ENCODE measurements at places on chromosomes 1 and 21.

GRCh38 chr1:153355445-153356071 is 2.1 kb upstream of the S100A9 start:
- DNase-seq = peak; percentile 76

DNA sequence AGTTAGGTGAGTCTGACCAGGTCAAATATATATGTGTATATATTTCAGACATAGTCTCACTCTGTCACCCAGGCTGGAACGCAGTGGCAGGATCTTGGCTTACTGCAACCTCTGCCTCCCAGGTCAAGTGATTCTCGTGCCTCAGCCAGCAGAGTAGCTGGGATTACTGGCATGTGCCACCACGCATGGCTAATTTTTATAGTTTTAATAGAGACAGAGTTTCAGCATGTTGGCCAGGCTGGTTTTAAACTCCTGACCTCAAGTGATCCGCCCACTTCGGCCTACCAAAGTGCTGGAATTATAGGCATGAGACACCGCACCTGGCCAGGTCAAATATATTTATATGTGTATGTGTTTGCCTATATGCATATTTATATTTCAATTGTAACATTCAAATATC is 581.5 kb upstream of the B3GALT2 start:
- DNase-seq = no peak

DNA sequence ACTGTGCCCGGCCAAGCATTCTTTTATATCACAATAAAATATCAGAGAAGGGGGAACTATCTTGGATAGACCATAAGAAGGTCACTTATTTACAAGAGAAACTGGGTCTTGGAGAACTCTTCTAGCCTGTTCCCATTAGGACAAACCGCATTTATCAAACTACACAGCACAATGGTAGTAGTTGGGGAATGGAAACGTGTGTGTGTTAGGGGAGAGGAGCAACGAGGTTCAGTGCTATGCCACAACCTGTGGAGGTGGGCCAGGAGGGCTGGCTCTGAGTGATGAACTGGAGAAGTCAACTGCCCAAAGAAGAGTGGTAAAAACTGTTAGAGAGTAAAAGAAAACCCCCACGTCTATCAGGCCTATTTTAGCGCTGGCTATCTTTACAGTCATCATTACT is 1.6 kb downstream of the DONSON start:
- no peak for DNase-seq

DNA sequence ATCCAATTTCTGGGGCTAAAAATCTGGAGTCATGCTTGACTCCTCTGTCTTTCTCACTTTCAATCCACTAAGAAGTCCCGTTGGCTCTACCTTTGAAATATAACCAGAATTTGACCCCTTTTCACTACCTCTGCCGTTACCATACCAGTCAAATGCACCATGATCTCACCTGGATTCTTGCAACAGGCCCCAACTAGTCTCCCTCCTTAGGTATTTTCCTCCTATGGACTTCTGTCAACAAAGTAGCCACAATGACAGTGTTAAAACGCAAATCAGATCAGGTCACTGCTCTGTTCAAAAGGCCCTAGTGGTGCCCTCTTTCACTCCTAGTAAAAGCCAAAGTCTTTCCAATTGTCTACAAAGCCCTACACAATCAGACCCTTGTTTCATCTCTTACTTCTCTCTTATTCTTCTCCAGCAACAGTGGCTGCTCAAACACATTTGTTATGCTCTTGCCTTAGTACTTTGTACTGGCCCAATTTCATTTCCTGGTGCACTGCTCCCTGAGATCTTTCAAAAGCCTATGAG is 35.7 kb upstream of the AGL start:
- DNase-seq = no peak

DNA sequence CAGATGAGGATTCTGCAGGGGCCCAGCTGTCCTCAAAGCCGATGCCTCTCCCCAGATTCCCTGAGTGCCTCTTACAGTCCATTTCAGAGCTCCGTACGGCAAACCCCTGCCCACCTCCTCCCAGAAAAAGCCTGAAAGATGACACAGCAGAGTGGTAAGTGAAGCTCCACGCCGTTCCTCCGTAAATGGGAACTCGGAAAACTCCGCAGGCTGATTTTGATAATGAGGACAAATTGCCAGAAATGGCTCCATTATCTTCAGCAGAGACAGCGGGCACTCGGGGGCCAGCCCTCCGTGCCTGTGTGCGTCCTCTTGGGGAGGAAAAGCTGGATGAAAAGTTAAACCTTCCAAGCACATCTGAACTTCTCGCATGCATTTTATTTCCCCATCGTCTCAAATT is 81.1 kb downstream of the NPHP4 start:
- DNase-seq = no peak

- peak; percentile 62 for DNase-seq
These were observed 15.3 kb downstream of the DNAJC11 start for GRCh38 chr1:6686294-6686693.

DNA sequence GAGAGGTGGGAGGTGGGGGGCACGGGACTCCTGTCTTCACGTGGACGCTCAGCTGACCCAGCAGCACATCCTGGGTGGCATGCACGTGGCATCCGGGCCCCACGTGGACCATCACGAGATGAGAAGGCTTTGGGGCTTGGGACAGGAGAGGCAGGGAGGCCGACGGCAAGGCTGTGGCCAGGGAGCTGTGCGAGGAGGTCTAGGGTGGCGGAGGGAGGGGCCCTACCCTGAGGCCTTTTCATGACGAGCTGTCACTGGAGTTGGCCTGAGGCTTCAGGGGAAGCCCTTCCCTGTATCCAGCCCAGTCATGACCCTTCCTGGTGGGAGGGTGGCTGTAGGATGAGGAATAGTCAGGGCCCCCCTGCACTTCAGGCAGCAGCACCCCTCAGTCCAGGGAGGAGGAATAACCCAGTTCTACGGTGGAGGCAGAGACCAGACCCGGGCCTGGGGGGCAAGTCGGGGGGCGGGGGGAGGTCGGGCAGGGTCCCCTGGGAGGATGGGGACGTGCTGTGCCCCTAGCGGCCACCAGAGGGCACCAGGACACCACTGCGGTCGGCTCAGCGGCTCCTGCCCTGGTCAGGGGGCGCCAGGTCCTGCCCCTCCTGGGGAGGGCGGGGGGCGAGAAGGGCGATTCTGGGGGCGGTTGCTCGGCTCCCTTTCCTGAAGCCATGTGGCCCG is 2.0 kb upstream of the PERM1 start:
- DNase-seq = peak; percentile 31

GRCh38 chr21:38725196-38726157 is 80.3 kb upstream of the ETS2 start:
- no peak for DNase-seq

DNA sequence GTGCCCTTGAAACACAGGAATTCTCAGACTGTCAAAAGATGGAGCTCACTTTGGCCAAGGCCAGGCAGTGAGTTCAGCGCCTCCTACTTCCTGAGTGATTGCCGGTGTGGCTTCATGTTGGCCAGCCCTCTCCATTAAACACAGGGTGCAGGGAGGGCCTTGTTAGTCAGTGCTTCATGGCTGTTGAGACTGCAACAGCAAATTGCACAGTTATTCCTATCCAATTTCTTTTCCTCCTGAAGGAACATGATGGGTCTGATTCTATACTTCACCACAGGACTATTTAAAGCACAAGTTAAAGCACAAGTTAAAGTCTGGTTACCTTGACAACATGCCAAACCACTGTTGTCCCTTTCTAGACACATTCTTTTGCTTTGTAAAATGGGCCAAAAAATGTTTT is 156.6 kb downstream of the SIPA1L2 start:
- DNase-seq = peak; percentile 54

GRCh38 chr1:23645338-23645737 is 46.3 kb upstream of the RPL11 start:
- no peak for DNase-seq

DNA sequence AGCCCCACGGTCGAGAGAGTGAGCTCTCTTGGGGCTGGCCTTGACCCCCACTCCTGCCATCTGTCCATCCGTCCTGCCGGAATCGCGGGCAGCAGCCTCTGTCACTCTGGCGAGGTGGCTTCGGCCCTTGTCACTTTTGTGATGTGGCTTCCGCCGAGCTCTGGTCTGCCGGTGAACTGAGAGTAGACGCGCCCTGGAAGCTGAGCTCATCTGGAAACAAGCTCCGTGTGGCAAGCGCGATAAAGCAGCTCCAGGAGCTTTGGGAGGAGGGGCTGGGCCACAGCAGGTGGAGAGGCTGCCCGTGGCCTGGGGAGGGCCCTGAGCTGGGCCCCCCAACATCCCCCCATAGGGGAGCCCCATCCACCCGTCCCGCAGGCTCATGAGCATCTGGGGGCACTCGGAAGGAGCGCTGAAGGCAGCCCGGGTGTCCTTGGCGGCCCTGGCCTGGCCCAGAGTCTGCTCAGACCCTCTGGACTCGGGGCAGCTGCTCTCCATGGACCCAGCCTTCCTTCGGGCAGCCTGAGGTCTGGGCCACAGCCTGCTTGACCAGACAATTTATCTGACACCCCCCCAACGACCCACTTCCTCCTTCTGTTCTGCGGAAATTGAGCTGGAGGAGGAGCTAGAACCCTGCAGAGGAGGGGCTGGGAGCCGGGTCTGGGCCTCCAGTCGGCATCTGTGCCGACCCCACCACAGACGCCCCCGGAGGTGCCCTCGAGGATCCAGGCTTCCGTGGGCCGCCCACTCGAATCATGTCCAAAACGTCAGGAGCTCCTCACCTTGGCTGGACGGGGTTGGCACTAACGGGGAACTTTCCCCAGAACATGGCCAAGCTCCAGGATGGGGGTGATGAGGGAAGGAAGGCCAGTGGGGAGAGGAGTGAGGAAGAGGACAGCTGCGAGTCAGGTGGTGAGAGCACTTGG is 59.1 kb downstream of the SLC19A1 start:
- DNase-seq = no peak

DNA sequence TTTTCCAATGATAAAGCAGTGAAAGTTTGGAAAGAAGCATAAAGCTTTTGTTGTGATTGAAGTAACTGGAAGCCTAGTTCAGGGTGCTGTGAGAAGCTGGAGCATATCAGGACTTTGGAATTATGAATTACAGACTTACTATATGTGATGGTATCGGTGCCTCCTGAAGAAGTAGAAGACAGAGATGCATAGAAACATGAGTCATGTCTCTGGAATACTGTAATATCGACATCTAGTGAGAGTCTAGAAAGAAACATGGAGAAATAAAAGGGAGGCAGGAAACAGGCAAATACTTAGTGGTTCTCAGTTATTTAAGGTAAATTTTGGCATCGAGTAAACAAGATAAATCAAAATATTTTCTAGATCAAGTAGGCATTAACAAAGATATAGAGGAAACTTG is 103.0 kb downstream of the CAMTA1 start:
- DNase-seq = peak; percentile 50

- DNase-seq = no peak
These were observed 161.7 kb upstream of the ST6GALNAC5 start for GRCh38 chr1:76705560-76705959.

- DNase-seq = peak; percentile 96
These were observed 4.5 kb downstream of the HDGF start for GRCh38 chr1:156746728-156747631.

DNA sequence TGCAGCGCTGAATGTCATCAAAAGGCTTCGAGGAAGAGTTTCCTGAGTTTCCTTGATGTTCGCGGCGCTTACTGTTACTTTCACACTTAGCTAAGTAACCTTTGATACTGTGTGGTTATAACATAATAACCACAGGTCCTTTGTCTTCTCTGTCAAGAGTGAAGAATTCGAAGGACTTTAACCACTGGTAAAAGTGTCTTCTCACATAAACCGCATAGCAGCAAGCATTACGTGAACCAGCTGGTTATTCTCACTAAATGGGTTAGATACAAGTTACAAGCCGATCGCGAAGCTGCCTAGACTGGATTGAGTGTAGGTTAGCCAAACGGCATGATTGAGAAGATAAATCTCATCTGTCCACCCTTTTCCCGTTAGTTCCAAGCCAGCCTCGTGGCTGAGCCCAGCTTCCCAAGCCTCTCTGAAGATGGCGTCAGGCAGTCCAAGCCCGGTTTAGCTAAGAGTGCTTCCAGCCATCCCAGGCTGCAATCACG is 18.3 kb upstream of the IFNGR2 start:
- DNase-seq = no peak

GRCh38 chr1:31793586-31794285 is 22.1 kb downstream of the SPOCD1 start:
- DNase-seq = no peak

DNA sequence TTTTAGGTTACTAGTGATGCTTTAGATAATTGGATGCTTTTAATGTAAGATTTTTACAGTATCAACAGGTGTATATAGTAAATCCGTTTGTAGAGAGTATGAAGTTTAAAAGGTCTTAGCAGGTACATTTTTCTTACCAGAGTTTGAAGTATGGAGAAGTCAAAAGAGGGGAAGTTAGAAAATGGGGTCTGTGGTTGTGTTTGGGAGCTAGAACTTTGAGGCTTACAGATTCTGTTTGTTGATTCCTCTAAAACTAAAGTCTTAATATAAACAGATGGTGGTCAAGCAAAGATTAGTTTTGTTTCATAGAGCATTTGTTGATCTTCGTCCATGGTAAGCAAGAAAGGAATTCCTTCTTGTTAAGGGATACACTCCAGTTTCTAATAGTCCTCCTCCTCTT is 35.8 kb downstream of the CDC42 start:
- DNase-seq = no peak

GRCh38 chr1:226302731-226303130 is 6.2 kb downstream of the LIN9 start:
- DNase-seq = no peak

DNA sequence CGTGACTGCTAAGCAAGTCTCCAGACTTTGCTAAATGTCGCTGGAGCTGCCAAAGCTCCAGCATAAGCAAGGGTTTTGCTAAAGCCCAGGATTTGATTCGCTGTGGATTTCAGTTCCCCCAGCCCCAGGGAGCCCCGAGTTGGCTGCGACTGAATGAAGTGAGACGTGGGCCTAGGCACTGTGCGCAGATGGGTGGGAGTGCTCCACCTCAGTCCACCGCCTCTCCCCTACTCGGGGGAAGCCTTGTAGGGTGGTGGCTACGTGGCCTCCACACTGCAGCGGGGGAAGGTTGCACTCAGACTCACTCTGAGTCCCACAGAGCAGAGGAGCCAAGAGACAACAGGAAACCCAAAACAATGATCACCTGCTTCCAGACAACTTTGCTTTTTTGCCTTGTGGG is 397.8 kb upstream of the VAMP3 start:
- no peak for DNase-seq

DNA sequence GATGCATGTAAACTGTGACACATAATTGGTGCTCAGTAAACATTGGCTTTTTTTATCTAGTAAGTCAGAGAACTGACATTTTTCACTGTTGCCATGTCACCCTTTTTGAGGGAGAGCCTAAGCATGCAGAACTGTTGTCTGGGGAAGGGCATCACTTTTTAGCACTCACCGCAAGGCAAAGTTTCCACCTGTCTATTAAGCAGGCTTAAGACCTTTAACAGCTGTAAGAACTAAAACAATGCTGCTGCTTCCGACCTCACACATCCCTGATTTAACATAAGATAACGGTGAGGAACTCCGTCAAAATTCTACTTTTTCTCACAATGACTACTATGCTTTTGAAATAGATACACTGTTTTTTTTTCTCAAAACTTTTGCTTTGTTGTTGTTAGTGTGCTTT is 554.8 kb downstream of the NUF2 start:
- peak; percentile 7 for DNase-seq

- DNase-seq = no peak
These were observed 8.6 kb upstream of the C1orf105 start for GRCh38 chr1:172411791-172412338.

- DNase-seq = no peak
These were observed 64.2 kb downstream of the HLX start for GRCh38 chr1:220943319-220943996.

Data from ELR (cell line).